ENCODE measurements at places on chromosomes 7 and 10.

DNA sequence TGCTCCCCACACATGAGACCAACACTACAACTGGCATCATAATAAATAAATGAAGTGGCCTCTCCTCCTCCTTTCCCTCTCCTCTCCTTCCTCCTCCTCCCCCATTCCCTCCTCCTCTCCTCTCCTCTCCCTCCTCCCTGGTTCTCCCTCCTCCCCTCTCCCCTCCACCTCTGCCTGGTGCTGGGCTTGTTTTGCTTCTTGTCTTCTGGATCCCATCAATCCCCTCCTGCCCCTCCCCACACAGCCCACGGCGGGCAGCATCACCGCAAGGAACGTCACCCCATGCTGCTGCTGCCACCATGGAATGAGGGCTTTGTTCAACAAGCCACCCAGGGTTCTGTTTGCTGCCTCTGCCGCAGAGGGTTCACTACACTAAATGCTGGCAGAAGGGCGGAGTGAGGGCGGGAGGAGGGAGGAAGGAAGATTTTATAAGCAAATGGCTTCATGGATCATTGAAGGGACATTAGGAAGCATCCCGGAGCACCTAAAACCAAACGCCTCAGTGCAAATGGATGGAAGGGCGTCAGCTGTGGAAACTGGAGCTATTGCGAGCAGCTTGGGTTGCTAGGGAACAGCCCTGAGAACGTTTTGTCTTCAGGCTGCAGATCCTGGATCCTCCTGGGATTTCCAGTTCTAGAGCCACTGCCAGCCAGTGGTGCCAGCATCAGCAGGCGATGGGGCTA is 379.7 kb upstream of the ZMIZ1 start:
- no peak for DNase-seq

GRCh38 chr7:116431787-116432526 is 67.6 kb upstream of the CAV2 start:
- no peak for DNase-seq

- DNase-seq: no peak
Observed at GRCh38 chr10:95860166-95860940, 47.4 kb upstream of the CC2D2B start.

DNA sequence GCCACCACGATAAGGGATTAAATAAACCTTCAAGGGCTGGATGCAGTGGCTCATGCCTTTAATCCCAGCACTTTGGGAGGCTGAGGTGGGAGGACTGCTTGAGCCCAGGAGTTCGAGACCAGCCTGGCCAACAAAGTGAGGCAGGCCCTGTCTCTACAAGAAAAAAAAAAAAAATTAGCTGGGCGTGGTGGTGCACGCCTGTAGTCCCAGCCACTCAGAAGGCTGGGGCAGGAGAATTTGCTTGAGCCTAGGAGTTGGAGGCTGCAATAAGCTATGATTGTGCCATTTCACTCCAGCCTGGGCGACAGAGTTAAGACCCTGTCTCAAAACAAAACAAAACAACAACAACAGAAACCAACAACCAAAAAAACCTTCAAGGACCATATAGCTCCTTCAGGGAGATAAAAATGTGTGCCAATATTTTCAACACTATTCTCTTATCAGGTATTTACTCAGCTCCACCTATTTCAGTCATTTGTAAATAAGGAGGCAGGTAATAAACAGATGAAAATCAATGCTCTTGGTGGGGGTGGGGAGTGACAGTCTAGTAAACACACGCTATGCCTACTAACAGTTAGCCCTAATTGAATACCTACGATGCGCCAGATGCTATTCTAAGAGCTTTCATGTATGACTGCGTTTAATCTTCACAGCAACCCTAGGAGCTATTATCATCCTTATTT is 13.2 kb downstream of the BAIAP2L1 start:
- DNase-seq: no peak

- DNase-seq: no peak
Observed at GRCh38 chr10:74049955-74050354, 52.0 kb downstream of the VCL start.

DNA sequence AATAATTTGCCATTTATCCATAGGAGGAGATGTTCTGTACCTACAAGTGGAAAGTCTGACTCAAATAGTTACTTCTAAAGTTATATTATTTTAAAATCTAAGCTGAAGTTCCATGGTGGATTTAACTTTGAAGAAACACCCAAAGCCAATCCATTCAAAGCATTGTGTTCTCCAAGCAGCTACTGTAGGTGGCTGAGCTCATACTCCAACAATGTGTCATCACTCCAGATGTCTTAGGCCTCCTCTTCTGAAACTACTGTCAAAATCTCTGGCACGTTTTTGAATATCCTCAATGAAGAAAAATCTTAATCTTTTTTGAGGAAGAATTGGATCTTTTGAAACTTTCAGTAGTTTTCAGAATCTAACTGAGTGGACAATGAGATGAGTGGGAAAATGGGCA is 169.1 kb downstream of the PTEN start:
- no peak for DNase-seq

- no peak for DNase-seq
Observed at GRCh38 chr7:2159176-2159520, 73.6 kb downstream of the MAD1L1 start.

DNA sequence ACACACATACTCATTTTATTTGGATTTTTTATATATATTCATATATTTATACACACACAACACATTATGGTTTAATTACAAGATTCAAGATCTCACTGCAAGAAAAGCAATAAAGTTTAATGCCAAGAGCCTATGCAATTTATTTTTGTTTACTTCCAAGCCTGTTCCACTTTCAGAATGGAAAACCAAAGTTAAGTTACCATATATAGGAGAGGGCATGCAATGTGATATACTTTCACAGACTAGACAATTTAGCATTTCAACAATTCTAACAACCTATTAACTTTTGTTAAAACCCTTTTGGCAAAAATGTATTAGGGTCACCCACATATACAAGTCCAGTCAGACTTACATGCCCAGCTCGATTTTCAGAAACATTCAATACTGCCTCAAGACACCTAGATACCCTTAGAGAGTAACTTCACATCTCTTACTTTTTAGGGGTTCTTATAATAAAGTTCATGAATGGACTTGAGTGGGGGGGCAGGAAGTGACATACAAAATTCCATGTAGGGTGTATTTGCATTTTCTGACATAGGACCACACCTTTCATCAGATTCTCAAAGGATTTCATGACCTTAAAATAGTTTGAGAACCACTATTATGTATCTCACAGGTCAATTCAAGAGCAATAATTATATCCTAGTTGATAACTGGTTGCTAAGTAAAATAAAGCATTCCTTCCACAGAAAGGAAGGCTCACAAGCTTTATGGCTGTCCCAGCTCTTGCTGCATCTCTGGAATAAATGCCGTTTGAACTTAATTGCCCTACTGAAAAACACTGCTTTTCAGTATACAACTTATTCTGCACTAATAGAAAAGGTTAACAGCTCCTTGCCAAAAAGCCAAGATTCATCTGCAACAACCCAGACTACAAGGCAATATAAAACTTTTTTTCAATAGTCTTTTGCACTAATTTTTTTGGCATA is 2.5 kb downstream of the P4HA1 start:
- no peak for DNase-seq

DNA sequence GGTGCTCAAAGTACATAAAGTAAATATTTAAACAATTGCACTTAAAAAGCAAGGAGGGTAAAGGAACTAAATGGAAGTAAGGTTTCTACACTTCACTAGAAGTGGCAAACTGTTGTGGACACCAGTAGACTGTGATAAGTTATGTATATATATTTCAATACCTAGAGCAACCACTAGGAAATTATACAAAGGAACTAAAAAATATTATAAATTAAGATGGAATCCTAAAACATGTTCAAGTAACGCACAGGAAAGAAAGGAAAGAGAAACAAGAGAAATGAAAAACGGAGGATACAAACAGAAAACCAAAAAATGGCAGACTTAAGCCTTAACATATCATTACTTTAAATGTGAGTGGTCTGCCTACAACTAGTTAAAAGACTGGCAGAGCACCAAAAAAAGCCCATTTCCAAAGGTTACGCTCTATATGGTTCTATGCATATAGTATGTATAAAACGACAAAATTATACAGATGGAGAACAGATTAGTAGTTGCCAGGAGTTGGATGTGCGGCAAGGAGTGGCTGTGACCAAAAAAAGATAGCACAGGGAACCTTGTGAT is 19.0 kb downstream of the VPS41 start:
- no peak for DNase-seq

GRCh38 chr7:82449910-82450309 is 6.3 kb upstream of the CACNA2D1 start:
- no peak for DNase-seq

DNA sequence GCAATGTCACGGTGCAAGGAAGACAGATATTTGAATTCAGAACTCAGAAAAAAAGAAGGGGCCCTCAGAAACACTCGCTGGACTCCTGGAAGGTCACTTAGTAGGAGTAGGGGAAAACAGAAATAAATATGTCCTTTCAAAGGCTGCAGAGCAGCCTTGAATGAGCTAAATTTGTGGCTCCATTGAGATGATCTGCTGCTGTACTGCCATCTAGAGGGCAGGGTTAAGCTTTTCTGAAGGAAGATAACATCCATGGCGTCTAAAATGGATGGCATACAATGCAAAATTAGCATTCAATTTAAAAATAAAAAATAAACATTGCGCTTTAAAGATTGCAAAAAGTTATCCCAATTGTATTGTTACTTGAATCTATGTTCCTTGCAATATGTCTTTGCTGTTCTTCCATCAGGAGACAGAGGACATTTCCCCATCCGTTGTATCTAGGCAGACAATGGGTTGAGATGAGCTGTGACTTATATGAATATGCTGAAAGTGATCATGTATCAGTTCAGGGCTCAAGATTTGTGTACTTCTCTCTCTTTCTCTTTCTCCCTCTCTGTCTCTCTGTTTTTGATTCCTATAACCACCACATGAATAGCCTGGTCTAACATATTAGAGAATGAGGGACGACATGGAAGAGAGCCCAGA is 642.2 kb downstream of the SH2D4B start:
- DNase-seq: no peak

- no peak for DNase-seq
Observed at GRCh38 chr10:95741807-95742467, 14.0 kb upstream of the ENTPD1 start.

GRCh38 chr10:102335184-102335583 is 60.3 kb upstream of the NFKB2 start:
- DNase-seq: no peak

DNA sequence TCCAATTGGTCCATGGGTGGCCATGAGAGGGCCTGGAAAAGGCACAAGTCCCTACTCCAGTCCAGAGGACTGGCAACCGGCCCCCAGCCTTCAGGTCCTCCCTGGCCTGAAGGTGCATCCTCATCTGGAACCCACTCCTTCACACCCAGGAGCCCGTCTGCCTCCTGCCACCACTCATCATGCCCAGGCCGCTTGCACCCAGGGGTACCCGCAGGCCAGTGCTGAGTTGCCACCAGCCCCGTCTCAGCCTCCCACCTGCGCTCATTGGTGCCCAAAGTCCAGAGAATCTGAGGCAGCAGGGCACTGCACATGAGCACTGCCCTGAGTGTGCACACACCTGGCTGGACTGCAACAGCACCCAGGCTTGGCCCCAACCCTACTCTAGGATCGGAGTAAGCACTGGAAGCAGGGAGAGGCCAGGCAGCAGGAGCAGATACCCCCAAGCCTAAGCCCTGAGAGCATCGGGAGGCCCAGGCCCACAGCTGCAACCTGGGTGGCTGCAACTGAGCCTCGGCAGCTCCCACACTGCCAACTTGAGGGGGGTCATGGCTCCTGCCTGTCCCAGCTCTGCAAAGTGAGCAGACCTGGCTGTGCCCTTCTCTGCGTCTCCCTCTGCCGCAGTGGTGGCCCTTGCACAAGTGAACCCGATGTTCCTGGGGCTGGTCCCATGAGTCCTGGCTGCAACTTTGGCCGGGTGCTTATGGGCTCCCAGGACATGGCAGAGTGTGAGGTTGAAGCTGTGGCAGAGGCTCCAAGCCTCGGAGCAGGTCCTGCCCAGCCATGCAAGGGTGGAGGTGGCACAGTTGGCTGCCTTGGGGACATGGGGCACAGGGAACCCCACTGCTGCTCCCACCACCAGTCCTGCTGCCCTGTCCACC is 44.3 kb downstream of the TCERG1L start:
- DNase-seq: no peak

- DNase-seq: no peak
Observed at GRCh38 chr7:144454256-144455039, 51.0 kb upstream of the NOBOX start.

DNA sequence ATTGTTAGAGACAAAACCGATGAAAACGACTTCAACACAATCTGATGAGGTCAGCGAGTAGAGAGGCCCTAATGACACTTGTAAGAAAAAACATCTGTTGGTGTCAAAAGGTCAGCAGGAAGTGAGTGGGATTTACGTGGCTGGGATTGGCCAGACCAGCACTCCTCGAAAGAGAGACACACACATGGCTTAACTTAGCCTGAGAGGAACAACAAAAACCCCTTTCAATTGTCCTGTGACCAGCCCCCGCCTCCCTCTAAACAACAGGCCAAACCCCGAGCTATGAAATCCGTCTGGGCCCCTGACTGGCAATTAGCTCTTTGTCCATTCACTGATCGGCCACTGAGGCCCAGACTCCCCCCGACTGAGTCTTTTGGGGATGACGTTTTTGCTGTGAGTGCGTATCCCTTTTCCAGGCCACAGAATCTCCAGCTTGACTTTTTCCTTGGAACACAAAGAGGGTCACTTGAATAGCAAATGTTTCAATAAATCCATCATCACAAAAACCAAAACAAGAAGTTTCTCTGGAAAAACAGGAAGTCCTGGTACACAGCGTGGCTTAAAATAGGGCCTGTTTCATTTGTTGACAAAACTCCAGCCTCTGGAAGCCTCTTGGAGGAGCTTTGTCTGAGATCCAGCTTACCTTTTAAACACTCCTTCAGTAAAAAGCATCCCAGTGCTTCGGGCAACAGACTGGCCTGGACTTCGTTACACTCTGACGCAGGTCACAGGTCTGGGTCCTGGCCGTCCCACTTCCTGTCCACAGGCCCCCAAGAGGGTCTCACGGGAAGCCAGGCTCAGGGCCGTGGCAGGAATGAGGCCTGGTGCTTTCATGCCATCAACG is 103.0 kb downstream of the CTBP2 start:
- DNase-seq: no peak

DNA sequence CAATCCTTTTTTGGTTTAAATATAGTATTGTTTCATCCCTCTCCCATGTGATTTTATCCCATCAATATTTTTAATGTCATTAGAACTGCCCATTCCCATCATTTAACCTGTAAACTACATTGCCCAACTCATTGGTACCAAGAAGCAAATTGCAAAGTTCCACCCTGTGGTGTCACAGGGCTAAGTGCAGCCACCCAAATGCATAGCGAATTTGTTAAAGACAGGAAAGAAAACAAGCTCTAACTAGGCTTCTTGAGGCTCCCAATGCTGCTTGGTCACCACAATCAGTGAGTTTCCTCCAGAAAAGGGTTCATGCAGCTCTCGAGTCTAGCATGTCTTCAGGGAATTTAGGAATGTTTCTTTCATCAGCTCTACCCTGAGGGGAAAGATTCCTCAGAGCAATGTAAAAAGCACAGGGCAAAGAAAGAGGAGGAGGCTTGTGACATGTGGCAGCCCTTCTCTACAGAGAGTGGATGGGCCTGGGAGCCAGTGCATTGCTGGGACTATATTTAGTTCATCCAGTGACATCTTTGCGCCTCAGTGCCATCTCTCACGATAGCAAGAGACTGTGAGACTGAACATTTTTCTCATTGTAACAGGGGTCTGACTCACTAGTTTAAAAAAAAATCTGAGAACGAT is 58.1 kb downstream of the CAV1 start:
- DNase-seq: no peak

GRCh38 chr10:24715246-24715769 is 8.4 kb downstream of the ARHGAP21 start:
- DNase-seq: no peak

- no peak for DNase-seq
Observed at GRCh38 chr10:92801978-92802872, 46.1 kb upstream of the EXOC6 start.
